ENCODE measurements at places on chromosomes 6 and 20.

GRCh38 chr6:7528565-7528964 lies 12.9 kb upstream of the DSP start:
- no peak for DNase-seq

DNA sequence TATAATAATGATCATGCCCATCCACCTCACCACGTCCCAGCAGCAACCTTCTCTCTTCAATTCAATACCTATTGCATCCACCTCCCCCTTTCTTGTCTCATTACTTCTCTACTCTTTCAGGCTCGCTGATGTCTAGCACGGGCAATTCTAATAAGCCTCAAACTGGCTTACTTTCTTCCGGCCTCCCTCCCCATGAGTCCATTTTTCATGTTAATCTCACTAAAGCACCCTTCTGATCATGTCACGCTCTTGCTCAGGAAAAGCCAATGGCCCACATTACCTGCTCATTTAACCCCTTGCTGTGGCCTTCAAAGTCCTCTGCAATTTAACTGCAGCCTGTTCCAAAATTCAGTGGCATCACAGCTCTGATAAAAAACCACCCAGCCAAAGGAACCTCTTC lies 105.1 kb downstream of the UTRN start:
- no peak for DNase-seq

DNA sequence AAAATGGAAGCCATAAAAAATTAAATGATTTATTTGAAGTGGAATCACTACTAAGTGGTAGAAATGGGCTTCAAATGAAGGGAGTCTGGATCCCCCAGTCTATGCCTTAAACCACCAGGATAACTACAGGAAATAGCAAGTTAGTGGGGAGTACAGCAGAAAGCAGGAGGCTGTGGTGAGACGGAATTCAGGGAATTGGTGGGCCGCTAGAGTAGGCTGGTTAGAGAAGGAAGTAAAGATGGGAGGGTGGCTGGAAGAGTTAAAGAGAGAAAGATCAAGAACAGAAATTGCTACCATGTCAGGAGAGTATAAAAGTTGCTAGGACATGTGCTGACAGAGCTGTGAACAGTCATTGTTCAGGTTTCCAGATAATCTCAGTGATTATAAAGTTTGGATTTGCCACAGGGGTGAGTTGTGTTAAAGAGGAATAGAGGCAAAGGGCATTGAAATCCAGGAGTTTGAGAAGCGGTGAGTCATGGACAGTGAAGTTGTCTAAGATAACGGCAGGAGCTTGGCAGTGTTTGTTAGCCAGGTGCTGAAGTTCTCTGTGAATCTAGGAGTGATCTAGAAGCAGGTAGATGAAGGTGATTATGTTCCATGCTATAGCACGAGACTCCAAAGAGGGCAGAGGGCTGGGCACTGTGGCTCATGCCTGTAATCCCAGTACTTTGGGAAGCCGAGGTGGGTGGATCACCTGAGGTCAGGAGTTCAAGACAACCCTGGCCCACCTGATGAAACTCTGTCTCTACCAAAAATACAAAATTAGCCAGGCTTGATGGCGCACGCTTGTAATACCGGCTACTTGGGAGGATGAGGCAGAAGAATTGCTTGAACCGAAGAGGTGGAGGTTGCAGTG lies 13.7 kb upstream of the HINT3 start:
- no peak for DNase-seq

DNA sequence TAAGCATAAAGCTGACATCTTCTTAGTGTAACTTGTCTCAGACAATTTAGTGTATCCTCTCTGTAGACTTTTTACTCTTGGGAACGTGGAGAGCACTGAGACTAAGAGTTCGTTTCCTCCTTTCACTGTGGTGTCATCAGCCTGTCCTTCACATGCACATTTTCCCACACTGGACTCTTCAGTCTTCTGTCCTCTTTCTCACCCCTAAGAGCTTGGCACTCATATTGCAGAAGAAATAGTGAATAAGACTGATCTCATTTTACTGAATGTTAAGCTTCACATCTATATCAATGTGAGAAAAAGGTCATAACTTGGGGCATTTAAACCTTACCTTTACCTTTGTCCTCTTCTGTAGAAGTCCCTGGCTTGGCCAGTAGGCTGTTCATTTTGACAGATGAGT lies 25.6 kb downstream of the FUCA2 start:
- no peak for DNase-seq

DNA sequence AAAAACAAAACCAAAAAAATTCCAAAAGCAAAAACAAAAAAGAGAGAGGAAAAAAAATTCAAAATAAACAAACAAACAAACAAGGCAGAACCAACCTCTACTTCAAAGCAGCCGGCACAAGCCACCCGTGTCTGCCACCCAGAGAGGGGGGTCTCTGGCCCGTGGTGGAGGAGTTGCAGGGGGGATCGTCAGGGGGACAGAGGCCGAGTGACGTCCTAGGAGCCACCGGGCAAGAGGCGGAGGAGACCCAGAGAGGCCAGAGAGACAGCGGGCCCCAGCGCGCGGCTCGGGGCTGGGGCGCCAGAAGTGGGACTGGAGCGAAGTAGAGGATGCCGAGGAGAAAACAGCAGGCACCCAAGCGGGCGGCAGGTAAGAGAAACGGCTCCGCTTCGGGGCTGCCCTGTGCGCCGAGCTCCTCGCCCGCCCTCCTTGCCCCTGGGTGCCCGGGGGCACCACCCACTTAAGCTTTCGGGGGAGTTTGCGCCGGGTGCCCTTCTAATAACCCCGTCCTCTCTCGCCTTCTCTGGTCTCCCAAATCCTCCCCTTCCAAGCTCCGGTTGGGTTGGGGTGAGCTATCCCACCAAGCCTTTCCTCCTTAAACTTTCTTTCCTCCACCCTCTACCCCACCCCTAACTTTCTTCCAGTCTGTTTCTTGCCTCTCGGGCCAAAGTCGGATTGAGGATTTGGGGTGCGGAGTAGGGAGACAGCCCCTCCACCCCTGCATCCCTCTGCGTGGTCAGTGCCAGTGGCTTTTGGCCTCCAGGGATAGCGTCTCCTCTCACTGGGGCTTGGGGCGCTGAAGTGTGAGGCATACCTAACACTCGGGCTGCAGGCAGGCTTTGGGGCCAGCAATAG lies 1.0 kb downstream of the TSHZ2 start:
- no peak for DNase-seq

- no peak for DNase-seq
Observed at GRCh38 chr6:117684749-117685148, 9.5 kb downstream of the NUS1 start.

GRCh38 chr6:6825193-6825784 lies 236.8 kb downstream of the LY86 start:
- no peak for DNase-seq

GRCh38 chr6:167118006-167118405 lies 4.9 kb upstream of the CCR6 start:
- DNase-seq: no peak

- no peak for DNase-seq
Observed at GRCh38 chr6:75572072-75572471, 29.6 kb upstream of the SENP6 start.

DNA sequence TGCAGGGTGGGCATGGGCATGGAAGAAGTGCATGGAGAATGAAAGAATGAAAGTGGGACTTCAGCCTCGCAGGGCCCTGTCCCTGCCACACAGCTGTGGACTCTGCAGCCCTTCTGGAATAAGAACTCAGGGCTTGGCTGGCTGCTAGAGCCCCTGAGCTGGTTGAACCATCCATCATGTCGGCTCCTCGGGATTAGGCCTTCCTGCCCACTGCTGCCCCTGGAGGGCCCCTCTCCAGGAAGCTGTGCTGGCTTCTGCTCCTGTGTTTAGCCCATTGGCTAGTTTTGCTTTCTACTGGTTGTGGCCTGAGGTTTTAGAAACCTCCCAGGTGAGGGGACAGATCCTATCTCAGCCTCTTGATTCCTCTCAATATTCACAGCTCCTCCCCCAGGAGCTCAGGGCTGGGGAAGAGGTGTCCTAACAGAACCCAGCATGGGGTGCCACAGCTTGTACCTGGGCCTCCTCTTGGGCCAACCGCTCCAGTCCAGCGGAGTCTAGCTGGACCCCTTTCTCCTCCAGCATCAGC lies 7.9 kb downstream of the AARS2 start:
- no peak for DNase-seq

GRCh38 chr20:23257848-23258746 lies 92.5 kb upstream of the NXT1 start:
- DNase-seq: no peak

GRCh38 chr6:166307082-166308032 lies 835 bp downstream of the PRR18 start:
- no peak for DNase-seq

DNA sequence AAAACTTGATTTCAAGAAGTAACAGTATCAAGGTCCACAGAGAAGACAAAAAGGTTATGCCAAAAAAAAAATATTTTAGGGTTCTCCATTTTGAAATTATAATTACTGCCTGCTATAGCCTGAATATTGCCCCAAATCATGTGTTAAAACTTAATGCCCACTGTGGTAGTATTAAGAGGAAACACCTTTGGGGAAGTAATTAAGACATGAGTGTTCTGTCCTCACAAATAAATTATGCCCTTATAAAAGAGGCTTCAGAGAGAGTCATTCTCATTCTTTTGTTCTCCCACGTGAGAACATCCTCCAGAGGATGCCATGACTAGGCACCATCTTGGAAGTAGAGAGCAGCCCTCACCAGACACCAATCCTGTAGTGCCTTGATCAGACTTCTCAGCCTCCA lies 66.2 kb downstream of the GMDS start:
- DNase-seq: no peak

All from CMK (cell line).